ENCODE measurements at places on chromosomes 4 and X. TPM values are rescaled to one million over a fixed set of nuclear protein-coding genes. Genes with fewer than 3 reads are reported as not detected.
A peak's percentile ranks its signal among the peaks of the same experiment; 100 is the strongest.

DNA sequence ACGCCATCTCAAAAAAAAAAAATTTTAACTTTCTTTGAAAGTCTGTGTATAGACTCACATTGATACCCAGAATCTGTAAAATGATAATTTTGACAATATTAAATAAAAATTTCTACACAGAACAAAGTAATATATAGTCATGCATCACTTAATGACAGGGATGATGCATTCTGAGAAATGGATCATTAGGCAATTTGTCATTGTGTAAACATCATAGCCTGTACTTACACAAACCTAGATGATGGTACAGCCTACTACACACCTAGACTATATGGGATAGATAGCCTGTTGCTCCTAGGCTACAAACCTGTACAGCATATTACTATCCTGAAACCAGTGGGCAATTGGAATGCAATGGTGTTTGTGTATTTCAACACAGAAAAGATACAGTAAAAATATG, 107.7 kb downstream of the BLTP1 start:
- no peak for DNase-seq

GRCh38 chr4:147428583-147428982, 52.3 kb upstream of the EDNRA start:
- no peak for DNase-seq

GRCh38 chrX:19670321-19670750, 155.0 kb upstream of the MAP3K15 start:
- no peak for DNase-seq

The JADE1 gene
- total RNA-seq, result 6.7 TPM

- no peak for DNase-seq
These were observed 26.4 kb downstream of the MOSPD2 start for GRCh38 chrX:14899607-14900006.

DNA sequence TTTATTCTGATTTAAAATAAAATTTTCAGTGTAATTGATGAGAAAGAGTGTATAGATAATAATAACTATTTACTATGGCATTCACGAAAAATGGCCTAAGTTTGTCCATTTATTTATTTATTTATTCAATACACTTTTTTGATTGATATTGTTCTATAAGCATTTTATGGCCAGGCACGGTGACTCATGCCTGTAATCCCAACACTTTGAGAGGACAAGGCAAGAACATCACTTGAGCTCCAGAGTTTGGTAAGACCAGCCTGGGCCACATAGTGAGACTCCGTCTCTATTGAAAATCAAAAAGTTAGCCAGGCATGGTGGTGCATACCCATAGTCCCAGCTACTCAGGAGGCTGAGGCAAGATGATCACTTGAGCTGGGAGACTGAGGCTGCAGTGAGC, 25.7 kb downstream of the GASK1B start:
- DNase-seq, result peak; percentile 57

GRCh38 chrX:154082396-154083125, 15.0 kb downstream of the MECP2 start:
- DNase-seq, result no peak

DNA sequence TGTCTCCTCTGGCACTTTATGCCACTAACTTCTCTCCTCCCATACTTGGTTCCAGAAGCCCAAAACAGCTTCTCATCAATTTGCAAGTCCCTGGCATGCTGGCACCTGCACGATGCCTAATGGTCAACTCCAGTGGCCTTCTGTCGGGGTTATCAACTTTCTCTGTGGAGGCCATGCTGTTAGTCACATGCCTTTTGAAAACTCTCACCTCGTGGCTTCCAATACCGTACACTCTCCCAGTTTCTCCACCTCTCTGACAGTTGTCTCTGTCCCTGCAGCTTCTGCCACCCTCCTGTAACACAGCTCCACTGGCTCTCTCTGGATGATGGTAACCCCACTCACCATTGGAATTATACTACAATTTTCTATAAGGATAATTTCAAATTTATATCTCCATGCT, 324.0 kb downstream of the NR3C2 start:
- no peak for DNase-seq

DNA sequence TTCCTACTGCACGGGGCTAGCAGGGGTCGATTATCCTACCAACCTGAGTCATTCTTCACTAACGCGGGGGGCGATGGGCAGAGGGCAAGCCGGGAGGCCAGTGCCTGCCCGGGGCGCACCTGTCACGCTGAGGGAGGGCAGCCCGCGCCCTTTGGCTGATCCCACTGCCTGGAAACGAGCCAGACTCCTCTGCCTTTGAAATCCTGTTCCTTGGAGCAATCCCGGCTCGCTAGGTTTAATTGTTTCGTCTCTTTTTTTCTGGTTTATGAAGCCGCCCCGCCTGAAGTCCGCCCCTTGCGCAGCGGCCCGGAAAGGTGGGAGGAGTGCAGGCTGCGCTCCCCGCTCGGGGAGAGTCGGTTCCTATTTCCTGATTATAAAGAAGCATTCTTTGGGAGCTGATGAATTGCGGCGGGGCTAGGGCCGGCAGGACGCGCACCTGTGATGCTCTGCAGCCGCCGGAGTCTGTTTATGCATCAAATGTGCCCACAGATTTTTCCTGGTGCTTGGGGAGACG, 484.2 kb downstream of the BCOR start:
- no peak for DNase-seq

- DNase-seq, result no peak
These were observed 6.7 kb upstream of the LRBA start for GRCh38 chr4:151021637-151022334.

The FRG2 gene
- 0.05 TPM for total RNA-seq

GRCh38 chr4:161254375-161254774, 909.4 kb downstream of the FSTL5 start:
- peak; percentile 7 for DNase-seq

GRCh38 chr4:47641755-47642154, 156.7 kb downstream of the ATP10D start:
- DNase-seq, result no peak

The OSTC gene
- 150 TPM for total RNA-seq

DNA sequence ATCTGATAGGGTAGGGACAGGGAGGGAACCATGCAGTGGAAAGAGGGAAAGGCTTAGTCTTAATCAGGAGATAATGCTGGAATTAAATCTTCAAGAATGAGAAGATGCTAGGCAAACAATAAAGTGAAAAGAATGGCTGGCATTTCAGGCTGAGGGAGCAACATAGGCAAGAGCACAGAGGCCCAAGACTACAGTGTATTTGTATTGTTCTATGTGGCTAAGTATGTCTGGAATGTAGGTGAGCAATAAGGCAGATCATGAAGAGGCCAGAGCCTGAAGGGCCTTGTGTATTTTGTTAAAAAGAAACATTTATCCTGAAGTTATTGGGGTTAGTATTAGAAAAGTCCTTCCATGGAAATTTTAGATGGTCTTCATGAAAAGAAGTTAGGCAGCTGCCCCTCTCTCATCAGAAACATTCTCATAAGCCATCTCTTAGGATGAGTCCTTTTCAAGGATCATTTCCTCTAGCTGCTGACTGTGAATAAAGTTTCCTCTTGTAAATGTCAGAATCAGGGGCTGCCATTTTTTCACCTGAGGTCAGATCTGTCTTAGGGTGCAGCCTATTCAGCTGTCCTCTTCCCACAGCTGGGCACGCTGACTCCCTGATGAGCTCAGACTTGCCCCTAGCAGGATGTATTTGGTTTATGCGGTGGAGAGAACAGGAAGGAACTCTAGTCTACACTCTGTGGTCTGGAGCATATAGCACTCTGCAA, 46.3 kb downstream of the ATP10D start:
- no peak for DNase-seq

The RHOXF1 gene
- not detected for total RNA-seq

GRCh38 chr4:83876047-83876446, 340.1 kb downstream of the GPAT3 start:
- DNase-seq, result no peak

The AKAP4 gene
- not detected for total RNA-seq

DNA sequence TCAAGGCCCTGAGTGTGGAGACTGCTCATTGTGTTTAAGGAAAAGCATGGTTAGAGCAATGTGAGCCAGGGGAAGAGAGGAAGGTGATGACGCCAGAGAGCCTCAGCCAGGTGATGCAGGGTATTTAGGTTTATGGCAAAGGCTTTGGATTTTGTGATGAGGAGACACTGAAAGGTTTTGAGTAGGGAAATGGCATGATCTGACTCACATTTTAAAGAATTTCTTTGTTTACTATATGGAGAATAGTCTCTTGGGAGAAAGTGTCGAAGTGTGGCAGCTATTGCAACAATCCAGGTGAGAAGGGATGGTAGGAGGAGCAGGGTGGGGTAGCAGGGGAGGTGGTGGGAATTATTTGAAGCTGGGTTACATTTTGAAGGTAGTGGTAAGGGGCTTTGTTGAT, 293.4 kb upstream of the IGFBP7 start:
- no peak for DNase-seq

The CXorf51B gene
- 1.7 TPM for total RNA-seq

DNA sequence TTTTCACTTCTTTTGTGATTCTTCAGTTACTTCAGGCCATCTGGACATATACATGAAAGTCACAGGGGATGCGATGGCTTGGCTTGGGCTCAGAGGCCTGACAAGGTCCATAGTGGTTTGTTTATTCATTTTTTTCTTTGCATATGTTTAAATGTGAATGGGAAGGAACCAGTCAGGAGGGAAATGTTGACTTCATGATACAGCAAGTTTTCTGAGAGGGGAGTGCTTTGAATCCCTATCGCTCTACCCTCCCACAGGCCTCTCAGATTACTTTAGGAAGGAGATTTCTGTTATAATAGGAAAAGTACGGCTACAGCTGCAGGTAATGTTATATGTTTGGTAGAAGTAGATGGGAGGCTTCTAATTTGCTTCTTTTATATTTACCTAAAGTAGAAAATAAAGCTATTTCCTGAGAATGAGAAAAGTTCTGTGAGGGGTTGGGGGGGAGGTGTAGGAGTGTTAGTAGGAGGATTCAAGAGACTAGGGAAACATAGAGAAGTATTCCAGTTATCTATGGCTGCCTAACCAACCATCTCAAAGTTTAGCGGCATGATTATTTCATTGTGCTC, 322.9 kb downstream of the RAPGEF2 start:
- DNase-seq, result no peak

- DNase-seq, result no peak
These were observed 860.9 kb upstream of the LCORL start for GRCh38 chr4:18882468-18882867.

- DNase-seq, result no peak
These were observed 94.8 kb downstream of the CLNK start for GRCh38 chr4:10589799-10590198.

The MXRA5 gene
- 0.03 TPM for total RNA-seq

DNA sequence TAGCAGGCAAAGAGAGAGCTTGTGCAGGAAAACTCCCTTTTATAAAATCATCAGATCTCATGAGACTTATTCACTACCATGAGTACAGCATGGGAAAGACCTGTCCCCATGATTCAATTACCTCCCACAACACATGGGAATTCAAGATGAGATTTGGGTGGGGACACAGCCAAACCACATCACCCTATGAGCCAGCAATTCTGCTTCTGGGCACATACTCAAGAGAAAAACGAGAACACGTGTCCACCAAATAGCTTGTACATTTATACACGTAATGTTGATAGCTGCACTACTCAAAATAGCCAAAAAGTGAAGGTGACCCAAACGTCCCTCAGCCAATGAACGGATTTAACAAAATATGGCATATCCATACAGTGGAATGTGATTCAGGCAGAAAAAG, 94.5 kb upstream of the DHRSX start:
- no peak for DNase-seq

- no peak for DNase-seq
These were observed 167.8 kb downstream of the GASK1B start for GRCh38 chr4:158005021-158005420.

DNA sequence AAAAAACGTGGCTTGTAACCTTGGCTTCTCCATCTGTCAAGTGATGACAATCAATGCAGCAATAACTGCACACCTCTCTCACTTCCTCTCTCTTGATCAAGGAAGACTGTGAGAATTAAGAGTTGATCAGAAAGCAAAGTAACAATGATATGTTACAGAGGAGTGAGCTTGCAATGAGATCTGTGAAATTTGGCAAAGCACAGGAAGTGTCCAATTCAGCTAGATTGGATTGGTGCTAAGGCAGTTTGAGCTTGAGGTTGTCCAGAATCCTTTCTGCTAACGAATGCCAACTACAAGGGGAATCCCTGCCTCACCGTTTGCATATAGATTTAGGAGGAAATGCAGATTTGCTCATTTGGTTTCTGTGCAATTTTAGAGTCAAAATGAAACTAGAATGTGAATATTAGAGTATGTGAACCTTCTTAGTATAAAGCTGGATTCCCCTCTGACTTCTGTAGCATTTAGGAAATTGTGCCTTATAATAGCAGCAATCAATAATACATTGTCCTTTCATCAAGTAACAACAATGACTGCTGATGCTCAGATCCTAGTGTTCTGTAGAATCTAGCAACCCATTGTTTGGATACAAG, 346.4 kb downstream of the PTTG2 start:
- DNase-seq, result no peak

DNA sequence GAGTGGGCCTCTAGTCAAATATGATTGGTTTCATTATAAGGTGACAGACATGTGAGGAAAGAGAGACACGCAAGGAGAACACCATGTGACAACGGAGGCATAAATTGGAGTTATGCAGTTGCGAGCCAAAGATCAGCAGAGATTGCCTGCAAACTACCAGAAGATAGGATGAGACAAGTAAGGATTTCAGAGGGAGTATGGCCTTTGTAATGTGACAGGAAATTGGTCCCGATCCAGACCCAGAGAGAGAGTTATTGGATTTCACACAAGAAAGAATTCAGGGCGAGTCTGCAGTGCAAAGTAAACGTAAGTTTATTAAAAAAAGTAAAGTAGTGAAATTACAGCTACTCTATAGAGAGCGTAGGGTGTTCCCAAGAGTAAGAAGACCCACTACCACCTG, 35.7 kb upstream of the NDST4 start:
- no peak for DNase-seq

All from SK-MEL-5 (cell line).